Breast epithelium (tissue), 4 donors: ENCODE measurements at places on chromosomes 7 and 10.

GRCh38 chr10:71564194-71564820 is 155.3 kb downstream of the C10orf105 start:
- H3K27ac ChIP-seq, result no peak overlapping the region
- no peak overlapping the region for H3K4me3 ChIP-seq
- H3K36me3 ChIP-seq, result no peaks in the 10 kb centered on the region
- no peak for DNase-seq
- no peaks in the 10 kb centered on the region for H3K27me3 ChIP-seq

DNA sequence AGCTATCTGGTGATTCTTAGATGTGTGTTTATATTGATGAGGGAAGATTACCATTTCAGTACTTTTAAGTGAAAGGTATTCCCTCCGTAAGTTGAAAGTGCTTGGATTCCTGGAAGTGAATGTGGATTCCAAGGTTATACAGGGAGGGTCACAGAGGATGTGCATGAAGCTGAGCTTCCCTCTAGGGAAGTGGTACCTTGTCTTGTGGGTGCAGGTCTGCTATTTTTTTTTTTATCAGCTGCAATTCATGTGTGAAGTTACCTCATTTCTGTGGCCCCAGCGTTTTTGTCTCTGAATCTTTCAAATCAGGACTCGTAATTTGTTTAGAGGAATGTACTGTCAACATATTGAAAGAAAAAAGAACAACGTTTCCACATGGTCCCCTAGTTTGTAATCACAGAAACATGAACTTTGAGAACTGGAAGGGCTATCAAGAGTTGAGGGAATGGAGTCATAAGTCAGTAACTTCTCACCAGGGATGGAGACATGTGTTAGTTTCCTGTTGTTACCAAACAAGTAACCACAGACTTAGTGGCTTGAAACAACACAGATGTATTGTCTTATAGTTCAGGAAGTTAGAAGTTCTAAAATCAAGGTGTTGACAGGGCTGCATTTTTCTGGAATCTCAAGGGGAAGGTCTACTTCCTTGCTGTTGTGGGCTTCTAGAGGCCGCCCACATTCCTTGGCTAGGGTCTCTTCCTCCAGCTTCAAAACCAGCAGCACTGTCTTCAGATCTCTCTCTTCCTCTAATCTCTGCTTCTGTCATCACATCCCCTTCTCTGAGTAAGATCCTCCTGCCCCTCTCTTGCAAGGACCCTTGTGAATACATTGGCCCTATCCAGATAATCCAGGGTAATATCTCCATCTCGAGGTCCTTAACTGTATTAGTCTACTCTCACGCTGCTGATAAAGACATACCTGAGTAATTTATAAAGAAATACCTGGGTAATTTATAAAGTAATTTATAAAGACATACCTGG is 64.4 kb downstream of the RAB18 start:
- no peaks in the 10 kb centered on the region for H3K36me3 ChIP-seq
- H3K4me3 ChIP-seq, result no peak overlapping the region
- no peak overlapping the region for H3K27ac ChIP-seq
- no peak for DNase-seq
- no peaks in the 10 kb centered on the region for H3K27me3 ChIP-seq

DNA sequence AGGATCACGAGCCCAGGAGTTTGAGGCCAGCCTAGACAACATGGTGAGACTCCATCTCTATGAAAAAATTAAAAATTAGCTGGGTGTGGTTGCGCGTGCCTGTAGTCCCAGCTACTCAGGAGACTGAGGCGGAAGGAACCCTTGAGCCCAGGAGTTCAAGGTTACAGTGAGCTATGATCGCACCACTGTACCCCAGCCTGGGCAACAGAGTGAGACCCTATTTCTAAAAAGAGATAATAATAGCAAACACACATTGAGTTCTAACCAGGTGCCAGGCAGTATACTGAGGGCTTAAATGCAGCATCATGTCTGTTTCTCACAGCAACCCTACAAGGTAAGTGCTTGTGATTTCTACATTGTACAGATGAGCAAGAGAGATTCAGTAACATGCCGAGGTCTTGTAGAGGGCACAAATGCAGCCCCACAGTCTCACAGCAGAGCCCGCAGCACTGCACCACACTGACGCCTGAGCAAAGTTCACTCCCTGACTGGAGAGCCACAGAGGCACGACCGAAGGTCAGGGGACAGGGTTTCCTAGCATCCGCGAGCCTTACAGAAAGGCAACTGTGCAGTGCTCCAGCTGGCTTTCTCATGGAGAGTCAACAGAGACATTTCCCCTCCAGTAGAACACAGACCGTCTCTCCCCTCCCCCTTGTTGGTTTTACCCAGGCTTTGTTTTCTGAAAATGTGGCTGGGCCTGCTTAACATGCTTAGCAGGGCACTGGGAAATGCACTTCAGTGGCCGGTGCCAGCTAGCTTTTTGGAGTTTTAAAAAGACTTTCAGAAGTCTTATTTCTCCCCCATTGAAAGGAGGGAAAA is 36.5 kb downstream of the PDSS1 start:
- no peaks in the 10 kb centered on the region for H3K4me1 ChIP-seq
- no peak overlapping the region for H3K4me3 ChIP-seq
- H3K36me3 ChIP-seq, result no peaks in the 10 kb centered on the region
- DNase-seq, result peak; percentile 59

- H3K36me3 ChIP-seq, result no peaks in the 10 kb centered on the region
- no peak overlapping the region for H3K4me3 ChIP-seq
- H3K27me3 ChIP-seq, result no peaks in the 10 kb centered on the region
- DNase-seq, result no peak
- no peak overlapping the region for H3K27ac ChIP-seq
These were observed 6.9 kb downstream of the NRBF2 start for GRCh38 chr10:63140077-63140476.

DNA sequence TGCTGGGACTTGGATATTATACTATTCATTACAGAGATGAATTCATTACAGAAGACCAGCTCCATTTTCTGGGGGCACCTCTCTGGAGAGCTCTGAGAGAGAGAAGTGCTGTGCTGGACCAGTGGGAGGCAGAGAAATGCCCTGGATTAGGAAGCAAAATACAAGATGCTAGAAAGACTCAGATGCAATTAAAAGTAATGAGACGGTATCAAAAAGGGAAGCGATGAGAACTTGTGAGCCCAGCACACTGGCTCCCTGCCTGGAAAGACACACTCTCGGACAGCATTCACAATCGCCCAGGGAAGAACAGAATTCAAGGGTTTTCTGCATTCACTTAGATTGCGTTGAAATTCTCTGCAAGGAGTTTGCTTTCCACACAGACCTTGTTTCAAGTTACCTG is 3.5 kb upstream of the FRAT2 start:
- H3K27me3 ChIP-seq, result no peaks in the 10 kb centered on the region
- peak overlapping the region; percentile 53 for H3K27ac ChIP-seq
- H3K36me3 ChIP-seq, result no peaks in the 10 kb centered on the region
- no peak overlapping the region for H3K4me3 ChIP-seq
- no peaks in the 10 kb centered on the region for H3K4me1 ChIP-seq
- DNase-seq, result no peak

GRCh38 chr7:55478700-55479099 is 93.6 kb downstream of the VOPP1 start:
- H3K27ac ChIP-seq, result no peak overlapping the region
- no peaks in the 10 kb centered on the region for H3K36me3 ChIP-seq
- no peaks in the 10 kb centered on the region for H3K4me1 ChIP-seq
- H3K4me3 ChIP-seq, result no peak overlapping the region

DNA sequence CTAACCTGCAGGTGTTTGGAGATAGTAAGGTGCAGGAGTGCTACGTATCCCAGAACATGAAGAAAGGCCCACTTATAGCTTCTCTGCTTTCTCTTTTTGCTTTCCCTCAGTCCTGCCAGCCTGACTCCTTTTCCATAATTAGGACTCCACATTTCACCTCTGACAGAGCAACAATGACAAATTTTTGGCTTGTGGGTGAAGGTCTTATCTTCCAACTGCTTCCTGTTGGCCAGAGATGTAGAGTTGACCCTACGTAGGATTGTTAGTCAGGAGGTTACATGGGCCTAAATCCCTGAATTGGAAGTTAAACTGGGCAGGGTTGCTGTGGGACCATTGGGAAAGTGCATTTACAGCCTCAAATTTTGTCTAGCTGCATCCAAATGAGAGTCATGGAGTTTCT is 21.3 kb downstream of the RP9 start:
- DNase-seq, result no peak
- no peak overlapping the region for H3K27ac ChIP-seq
- H3K27me3 ChIP-seq, result no peaks in the 10 kb centered on the region
- H3K36me3 ChIP-seq, result no peaks in the 10 kb centered on the region
- no peaks in the 10 kb centered on the region for H3K4me1 ChIP-seq
